ENCODE measurements at places on chromosomes 1 and 21.

DNA sequence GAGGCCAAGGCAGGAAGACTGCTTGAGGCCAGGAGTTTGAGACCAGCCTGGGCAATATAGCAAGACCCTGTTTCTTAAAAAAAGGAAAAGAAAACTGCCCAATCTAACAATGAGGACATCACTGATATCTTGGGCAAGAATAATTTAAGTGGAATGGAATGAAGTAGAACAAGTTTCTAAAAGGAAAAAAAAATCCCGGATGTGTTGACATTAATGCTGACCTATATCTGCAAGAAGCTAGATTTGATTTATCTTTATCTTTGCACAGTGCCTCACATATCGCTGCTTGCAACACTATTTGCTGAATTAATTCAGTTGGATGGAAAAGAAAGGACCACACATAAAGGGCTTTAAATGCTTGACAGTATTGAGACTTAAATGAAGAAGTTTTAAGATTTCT, 27.8 kb downstream of the DIPK1A start:
- DNase-seq = no peak

DNA sequence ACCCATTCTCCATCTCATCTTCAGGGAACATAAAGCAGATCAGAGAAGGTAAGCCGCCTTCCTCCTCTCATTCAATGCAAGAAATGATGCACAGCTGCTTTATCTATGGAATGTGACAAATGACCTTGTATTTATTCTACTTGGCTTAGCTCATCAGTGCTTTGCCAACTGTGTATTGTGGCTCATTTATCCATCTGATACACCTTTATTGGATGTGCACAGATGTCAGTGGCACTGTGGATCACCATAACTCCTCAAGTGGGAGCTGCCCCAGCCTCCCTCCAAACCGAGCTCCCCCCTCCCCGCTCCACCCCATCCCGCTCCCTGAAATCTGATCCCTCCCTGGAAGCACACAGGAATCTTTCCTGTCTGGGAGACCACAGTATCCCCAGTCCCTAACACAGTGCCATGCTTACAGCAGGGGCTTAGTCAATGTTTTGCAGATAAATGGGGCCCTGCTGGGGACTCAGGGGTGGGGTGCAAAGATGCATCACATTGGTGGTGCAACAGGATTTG, 156.0 kb upstream of the RAB4A start:
- no peak for DNase-seq

- no peak for DNase-seq
Observed at GRCh38 chr1:2003541-2004131, at the start of gene CFAP74. TSS of gene CFAP74 (minus strand) at chr1:2003786. CDS start at chr1:1990956, 12,830 bp downstream.

- no peak for DNase-seq
Observed at GRCh38 chr21:31133243-31133830, 95.1 kb upstream of the KRTAP19-8 start.

DNA sequence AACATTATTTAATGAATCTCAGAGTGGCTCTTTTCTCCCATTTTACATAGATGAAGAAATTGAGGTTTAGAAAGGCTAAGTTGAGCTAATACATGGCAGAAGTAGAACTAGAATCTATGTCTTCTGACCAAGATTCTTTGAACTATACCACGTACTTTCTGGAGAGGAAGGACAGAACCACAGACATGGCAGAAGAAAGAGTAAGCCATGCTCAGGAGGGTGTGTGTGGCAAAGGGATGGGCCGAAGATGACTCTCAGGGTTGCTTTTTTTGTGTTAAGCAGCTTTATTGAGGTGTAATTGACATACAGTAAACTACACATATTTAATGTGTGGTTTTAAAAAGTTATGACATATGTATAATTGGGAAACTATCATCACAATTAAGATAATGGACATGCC, 69.5 kb downstream of the PEX14 start:
- no peak for DNase-seq

Data from Kasumi-1 (cell line).